Tibial nerve (tissue), 4 donors: ENCODE measurements at places on chromosomes 2 and 18.

- no peak for DNase-seq
- H3K4me1 ChIP-seq, result peaks cover 7% of the 10 kb centered on the region
- H3K36me3 ChIP-seq, result no peaks in the 10 kb centered on the region
- H3K4me3 ChIP-seq, result no peak overlapping the region
- no peak overlapping the region for H3K27ac ChIP-seq
Observed at GRCh38 chr18:46213295-46213694, 109.1 kb downstream of the HAUS1 start.

GRCh38 chr2:62858231-62858832 is 152.8 kb downstream of the EHBP1 start:
- no peaks in the 10 kb centered on the region for H3K36me3 ChIP-seq
- no peak for DNase-seq
- H3K4me1 ChIP-seq, result no peaks in the 10 kb centered on the region
- H3K4me3 ChIP-seq, result no peak overlapping the region
- H3K27me3 ChIP-seq, result no peaks in the 10 kb centered on the region

DNA sequence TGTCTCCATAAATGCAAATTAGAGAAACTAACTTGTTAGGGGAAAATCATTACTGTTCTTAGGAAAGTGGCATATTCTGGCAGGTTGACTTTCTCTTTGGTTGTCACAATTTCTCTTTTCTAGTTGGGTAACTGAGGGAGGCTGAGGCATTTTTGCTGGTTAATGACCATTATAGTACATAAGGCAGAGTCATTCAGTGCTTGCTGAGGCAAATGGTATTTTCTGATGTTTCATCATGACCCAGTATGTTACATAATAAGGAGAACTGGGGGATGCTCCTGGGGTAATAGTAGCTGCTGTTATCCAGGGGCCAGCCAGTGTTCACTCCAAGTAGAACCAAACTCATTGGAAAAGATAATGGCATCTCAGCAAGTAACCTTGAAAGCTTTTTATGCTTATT is 62.3 kb downstream of the ITGA6 start:
- H3K36me3 ChIP-seq, result peaks cover 89% of the 10 kb centered on the region
- no peaks in the 10 kb centered on the region for H3K27me3 ChIP-seq
- no peaks in the 10 kb centered on the region for H3K4me1 ChIP-seq
- DNase-seq, result no peak

DNA sequence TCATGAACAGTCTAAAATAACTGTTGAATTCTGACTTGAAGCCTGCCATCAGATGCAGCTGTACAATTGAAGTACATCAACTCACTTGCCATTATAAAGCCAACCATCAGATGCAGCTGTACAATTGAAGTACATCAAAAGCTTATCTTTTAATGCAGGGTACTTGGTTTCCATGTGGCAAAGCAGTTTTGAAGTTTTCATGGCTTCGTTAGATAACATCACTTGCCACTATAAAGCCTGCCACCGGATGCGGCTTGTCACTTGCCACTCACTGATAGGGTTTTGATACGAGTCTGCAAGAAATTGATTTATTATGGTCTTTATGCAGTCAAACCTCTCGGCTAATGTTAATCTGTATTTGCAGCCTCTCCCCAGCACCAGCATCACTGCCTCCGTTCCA is 1605.8 kb downstream of the SUCLG1 start:
- H3K4me1 ChIP-seq, result no peaks in the 10 kb centered on the region
- no peak overlapping the region for H3K4me3 ChIP-seq
- H3K27me3 ChIP-seq, result no peaks in the 10 kb centered on the region
- no peak overlapping the region for H3K27ac ChIP-seq

- no peaks in the 10 kb centered on the region for H3K36me3 ChIP-seq
- no peak for DNase-seq
- H3K27ac ChIP-seq, result no peak overlapping the region
- H3K4me1 ChIP-seq, result no peaks in the 10 kb centered on the region
Observed at GRCh38 chr2:9032536-9033255, 29.2 kb upstream of the MBOAT2 start.

DNA sequence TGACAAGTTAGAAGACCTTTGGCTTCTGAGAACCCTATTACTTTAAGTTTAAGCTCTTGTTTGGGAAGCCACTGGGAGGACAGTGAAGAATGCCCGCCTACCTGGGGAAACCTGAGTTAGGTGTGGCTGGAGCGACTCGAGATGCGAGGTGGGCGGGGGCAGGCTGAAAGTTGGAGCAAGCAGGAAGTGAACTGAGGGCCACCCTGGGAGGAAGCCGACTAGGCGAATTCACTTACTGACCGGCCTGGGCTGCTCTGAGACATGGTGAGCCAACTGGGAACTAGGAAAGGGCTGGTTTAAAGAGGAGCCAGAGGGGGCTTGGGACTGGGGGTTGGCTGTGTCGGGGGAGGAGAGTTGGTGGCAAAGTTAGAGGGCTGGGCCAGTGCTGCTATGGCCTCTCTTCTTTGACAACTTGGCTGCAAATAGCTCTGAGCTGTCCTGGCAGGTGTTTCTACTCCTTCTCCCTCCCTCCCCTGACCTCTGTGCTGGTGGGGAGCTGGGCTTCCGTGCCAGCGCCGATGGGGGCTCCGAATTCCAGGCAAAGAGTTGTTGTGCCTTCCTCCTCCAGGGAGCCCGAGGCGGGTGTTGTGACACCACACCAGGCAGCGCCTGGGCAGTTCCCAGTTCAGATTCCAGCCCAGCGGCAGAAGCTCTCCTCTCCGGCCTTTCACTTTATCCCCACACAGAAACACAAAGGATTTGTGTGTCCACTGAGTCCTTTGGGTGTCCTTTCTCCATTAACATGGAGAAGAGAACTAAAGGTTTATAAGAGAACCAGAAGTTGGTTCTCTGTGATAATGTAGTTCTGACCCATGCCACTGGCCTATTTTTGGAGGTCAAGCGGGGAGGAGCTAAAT is at the start of gene VAMP8:
Gene VAMP8 (plus strand): TSS at position 201 of the 857 bp plus-strand sequence. CDS start 61 bp downstream, at position 262.
- no peak for DNase-seq
- no peaks in the 10 kb centered on the region for H3K36me3 ChIP-seq
- H3K27me3 ChIP-seq, result no peaks in the 10 kb centered on the region
- H3K27ac ChIP-seq, result no peak within 1 kb of the TSS

- H3K4me1 ChIP-seq, result peaks cover 40% of the 10 kb centered on the region
- no peak for DNase-seq
- peak overlapping the region; percentile 63 for H3K27ac ChIP-seq
- H3K27me3 ChIP-seq, result no peaks in the 10 kb centered on the region
- H3K4me3 ChIP-seq, result no peak overlapping the region
- no peaks in the 10 kb centered on the region for H3K36me3 ChIP-seq
Observed at GRCh38 chr2:96888072-96889011, 18.5 kb upstream of the SEMA4C start.

GRCh38 chr2:103789381-103790095 is 1027.7 kb downstream of the TMEM182 start:
- no peaks in the 10 kb centered on the region for H3K27me3 ChIP-seq
- no peaks in the 10 kb centered on the region for H3K36me3 ChIP-seq
- no peak overlapping the region for H3K4me3 ChIP-seq
- no peak for DNase-seq

DNA sequence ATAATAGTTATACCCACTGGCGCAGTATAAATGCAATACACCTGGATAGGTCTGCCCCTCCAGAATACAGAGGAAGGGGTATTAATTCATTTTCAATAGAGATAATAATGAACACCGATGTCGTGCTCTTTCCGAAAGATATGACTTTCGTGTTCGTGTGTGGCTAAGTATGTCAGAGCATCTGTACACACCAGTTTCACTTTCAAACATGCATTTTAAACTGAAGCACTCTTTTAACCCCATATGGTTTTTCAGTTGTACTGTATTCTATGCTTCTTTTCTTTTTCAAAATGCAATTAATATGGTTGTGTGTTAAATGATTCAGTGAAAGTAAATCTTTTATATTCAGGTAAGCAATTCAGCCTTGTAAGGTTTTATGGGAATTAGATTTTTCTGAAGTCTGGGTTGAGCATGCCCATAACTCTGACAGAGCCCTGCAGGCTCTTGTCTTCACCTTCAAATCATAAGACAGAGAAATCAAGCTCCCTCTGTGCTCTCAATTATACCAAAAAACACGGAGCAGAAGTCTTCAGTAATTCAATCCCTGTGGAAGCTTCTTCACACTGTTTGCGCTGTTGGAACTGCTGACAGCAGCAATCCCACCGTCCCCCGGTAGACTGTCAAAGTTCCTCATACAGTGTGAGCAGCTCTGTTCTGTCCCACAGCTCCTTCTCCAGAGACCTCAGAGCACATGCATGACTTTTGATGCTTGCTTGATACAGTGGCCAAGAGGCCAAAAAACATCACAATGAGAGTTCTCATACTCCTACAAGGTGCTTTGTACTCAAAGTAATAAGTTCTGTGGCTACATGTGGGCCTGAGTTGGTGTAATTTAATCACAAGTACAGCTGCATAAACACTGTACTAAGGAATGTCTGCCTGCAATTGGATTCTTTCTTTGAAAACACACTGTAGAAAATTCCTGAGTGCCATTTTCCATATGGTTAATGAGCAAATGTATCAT is 186.8 kb downstream of the ZNF521 start:
- DNase-seq, result no peak
- no peaks in the 10 kb centered on the region for H3K27me3 ChIP-seq
- H3K4me1 ChIP-seq, result peaks cover 11% of the 10 kb centered on the region
- H3K36me3 ChIP-seq, result no peaks in the 10 kb centered on the region
- H3K27ac ChIP-seq, result peak overlapping the region; percentile 46

GRCh38 chr2:109331896-109332848 is 203.2 kb downstream of the SH3RF3 start:
- no peak overlapping the region for H3K4me3 ChIP-seq
- no peaks in the 10 kb centered on the region for H3K36me3 ChIP-seq
- no peak overlapping the region for H3K27ac ChIP-seq
- peak; percentile 70 for DNase-seq

- H3K4me1 ChIP-seq, result peaks cover 4% of the 10 kb centered on the region
- no peak overlapping the region for H3K4me3 ChIP-seq
- peak; percentile 14 for DNase-seq
- no peaks in the 10 kb centered on the region for H3K36me3 ChIP-seq
Observed at GRCh38 chr18:57210107-57210715, 63.3 kb downstream of the BOD1L2 start.

- no peak for DNase-seq
- no peaks in the 10 kb centered on the region for H3K27me3 ChIP-seq
- no peak overlapping the region for H3K27ac ChIP-seq
- no peak overlapping the region for H3K4me3 ChIP-seq
- H3K4me1 ChIP-seq, result no peaks in the 10 kb centered on the region
Observed at GRCh38 chr2:187924293-187924692, 367.4 kb upstream of the GULP1 start.

GRCh38 chr18:41906528-41907146 is 48.4 kb upstream of the PIK3C3 start:
- no peaks in the 10 kb centered on the region for H3K4me1 ChIP-seq
- H3K27ac ChIP-seq, result no peak overlapping the region
